Inflammatory macrophage treated with lipopolysaccharide for 4 hours (primary cell): ENCODE measurements at places on chromosomes 4 and X.

DNA sequence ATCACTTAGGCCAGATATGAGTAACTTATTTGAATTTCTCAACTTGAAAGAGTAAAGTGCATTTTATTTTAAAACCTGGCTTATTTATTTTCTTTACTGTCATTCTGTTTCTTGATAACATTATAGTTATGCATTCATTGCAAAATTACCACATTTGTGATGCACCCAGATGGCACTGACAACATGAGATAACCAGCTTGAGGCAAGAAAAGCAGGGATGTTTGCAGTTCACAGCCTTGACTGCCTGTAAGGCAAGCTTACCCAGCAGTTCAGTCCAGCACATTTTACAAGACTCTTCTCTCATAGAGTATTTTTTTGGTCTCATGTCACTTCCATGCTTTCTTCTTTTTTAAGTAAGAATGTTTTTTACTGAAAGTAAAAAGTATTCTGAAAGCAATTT lies 25.3 kb upstream of the EPGN start:
- no peak for DNase-seq

DNA sequence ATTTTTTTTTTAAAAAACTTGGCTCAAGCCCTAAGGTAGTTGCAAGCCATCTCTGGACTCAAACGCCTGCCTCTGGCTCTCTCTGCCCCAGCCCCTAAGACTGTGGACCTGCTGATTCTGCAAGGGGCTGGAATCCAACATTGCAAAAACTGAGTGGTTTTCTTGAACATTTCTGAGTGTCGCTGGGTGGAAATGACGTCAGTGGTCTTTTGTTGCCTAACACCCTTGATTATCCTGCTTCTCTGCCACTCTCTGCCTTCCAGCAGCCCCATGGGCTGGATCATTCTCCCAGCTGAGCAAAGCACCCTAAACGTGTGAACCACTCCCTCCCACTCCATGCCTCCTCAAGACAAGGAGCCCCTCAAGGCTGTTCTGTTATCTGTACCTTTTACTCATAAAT lies 16.6 kb downstream of the BST1 start:
- DNase-seq = peak; percentile 70

DNA sequence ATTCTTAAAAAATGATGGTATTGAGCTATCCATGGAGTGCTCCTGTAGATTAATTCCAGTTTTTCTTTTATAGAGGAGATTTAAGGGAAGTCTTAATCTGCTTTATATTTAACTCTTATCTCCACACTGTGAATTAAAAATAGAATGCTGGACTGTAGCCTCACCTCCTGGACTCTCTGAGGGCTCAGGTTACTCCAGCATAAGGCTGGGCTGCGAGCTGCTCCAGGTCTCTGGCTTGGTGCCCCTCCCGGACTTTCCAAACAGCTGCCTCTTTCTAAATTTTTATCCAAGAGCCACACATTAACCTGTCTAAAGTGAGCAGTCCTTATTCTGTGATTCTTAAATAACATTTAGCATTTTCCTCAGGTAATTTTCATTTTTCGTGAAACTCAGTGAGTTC lies 218.7 kb upstream of the JADE1 start:
- DNase-seq = no peak

DNA sequence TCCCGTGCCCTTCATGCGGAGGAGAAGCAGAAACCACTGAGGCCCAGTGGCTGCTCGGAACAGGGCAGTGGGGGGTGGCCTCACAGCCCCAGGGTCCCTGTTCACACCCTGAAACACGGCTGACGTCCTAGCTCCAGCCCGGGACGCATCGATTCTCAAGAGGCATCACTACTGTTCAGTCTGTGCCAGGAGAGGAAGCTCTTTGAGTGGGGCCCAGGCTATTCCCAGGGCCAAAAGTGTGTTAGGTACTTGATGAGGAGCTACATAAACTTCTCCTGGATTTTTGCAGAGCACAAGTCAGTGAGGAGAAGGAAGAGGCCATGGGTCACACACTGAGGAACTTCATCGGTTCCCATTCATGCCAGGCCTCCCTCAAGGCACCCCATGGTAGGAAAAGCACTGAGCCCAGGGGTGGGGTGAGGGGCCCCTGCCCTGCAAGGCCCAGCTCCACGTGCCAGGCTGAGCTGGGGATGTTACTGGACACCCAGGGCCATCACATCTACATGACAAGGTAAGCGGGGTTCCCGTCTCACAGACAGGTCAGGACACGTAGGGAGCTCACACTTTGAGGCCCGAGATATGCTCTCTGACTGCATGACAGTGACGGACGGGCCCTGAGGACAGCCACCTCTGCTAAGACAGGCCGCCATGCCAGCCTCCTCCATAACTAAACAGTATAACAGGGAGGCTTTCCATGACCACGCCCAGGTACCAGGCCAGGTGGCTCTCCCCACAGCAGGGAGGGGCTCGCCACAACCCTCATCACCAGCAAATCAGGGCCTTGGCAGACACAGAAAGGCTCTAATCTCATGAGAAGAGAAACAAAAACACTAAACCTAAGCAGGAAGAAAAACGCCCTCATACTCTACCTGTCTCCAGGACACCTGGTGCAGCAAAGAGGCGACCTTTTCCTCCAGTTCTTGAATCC lies 12.4 kb downstream of the TNIP2 start:
- no peak for DNase-seq

DNA sequence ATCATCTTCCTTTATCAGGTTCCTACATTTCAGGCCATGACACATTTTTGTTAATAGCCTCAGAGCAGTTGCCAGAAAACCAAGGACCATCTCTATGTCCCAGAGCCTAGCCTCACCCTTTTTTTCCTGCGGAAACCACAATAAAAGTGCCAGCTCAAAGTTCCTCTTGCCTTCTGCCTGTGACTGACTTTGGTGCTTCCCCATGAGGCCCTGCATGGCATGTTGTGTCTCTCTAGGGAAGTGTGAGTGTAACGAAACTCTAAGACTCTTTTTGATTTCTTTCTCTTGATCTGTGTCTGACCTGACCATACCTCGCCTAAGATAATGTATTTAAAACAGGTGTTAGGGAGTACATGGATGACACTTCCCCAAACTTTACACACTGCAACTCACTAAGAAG lies 642.3 kb upstream of the BOD1L1 start:
- peak; percentile 71 for DNase-seq

GRCh38 chrX:124441971-124442590 lies 95.7 kb downstream of the SH2D1A start:
- no peak for DNase-seq

DNA sequence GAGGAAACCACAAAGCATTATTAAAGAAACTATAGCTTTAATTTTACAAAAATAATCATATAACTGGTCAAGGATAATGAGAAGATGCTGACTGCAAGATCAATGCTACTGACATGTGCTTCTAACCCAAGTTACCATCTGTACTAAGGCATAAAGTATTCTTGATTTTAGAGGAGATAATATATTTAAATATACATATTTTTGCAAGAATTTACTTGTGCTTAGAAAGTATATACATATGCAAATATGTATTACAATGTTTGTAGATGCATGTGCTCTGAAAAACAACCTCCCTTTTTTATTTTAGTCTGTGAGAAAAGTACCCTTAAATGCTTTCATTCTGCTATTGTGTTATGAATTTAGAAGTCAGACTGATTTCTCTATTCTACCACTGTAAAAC lies 740.7 kb upstream of the SLIT2 start:
- DNase-seq = no peak

DNA sequence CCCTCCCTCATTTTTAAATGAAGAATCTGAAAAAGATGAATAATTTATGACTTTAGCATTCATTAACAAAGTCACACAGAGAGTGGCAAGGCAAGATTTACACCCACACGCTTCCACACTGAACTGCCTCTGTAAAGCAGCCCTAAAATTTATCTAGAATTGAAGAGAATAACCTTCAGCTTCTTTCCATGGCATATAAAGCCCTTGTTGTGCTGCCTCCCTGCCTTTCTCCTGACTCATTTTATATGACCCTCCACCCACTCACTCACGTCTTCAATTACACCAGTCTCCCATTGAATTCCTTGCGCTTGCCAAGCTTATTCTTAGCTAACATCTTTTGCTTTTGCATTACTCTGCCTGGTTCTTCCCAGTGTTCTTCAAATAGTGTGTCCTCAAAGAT lies 2649.3 kb downstream of the PCDH7 start:
- no peak for DNase-seq

DNA sequence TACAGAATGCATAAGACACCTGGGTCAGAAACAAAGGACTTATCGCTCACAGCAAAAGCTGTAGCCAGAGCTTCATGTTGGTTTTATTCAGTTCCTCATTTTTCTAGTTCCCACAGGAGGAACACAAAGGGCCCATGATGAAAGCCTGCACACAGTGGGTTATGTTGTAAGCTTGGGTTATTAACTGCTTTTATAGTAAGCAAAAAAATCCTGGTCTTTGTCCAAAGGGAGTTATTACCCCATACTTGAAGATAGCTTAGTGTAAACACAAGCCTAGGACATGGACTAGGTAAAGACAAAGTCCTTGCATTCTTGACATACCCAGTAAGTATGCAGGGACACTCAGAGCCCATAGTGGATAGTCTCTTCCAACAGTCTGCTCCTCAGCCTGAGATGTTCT lies 11.7 kb downstream of the BBS12 start:
- DNase-seq = peak; percentile 93

DNA sequence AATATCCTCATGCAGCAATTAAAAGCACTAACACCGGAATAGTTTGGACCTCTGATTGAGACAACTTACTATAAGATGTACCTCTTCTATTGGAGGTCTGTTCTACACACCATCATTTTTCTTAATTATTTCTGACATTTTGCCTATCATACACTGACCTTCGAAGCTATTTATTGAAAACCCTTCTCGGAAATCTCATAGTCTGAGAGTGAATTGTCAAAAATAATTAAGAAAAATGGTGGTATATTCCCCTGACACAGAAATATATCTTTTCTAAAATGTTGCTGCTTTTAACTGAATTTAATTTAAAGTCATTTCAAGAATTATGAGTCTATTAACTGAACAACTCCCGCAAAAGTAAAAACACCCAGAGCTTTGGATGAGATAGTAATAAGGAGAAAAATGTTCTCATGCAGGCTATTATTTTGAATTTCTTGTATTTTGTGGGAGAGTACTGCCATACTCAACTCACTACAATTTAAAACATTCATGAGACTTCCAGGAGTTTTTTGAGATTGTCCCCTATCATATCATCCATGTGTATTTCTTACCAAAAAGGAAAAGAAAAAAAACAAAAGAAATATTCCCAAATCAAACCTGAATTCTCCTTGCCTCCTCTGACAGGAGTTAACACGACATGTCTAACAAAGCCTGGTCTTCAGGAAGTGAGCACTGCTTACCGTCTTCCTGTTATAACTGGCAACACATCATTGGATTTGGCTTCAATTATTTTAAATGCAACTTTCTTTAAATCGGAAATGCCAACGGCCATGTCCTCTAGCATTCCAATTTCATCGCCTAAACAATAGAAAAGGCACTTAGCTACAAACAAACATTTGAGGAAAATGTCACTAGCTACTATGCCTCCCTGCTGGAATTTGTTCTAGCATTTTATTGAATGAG lies 485.3 kb downstream of the IL15 start:
- no peak for DNase-seq

GRCh38 chr4:167688660-167689142 lies 403.6 kb upstream of the ANXA10 start:
- no peak for DNase-seq

- DNase-seq = no peak
These were observed 30.7 kb upstream of the KLHL8 start for GRCh38 chr4:87251106-87251505.

DNA sequence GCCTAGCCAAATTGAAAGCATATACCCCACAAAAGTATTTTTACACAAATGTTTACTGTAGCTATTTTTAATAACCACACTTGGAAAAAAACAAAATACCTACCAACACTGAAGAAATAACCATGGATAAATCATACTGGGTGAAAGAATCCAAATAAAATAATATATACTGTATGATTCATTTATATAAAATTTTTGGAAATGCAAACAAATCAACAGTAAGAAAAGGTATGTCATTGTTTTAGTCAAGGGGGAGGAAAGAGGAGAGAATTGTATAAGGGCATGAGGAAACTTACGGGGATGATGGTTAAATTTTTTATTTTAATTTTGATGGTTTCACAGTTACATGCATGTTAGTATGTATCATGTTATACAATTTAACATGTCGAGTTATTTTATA lies 557.8 kb downstream of the TECRL start:
- DNase-seq = no peak

DNA sequence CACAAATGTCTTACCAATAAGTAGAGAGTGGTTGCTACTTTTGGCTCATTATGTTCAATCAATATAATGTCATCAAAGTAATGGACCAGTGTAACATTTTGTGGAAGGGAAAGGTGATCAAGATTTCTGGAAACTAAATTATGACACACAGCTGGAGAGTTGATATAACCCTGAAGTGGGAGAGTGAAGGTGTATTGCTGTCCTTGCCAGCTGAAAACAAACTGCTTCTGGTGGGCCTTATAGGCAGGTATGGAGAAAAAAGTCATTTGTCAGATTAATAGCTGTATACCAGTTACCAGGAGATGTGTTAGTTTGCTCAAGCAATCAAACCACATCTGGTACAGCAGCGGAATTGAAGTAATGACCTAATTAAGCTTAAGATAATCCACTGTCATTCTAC lies 17.3 kb upstream of the GUCY1B1 start:
- no peak for DNase-seq

- DNase-seq = no peak
These were observed 61.9 kb downstream of the ASB9 start for GRCh38 chrX:15207994-15208393.

GRCh38 chr4:111959222-111959621 lies 186.0 kb upstream of the FAM241A start:
- peak; percentile 84 for DNase-seq

- no peak for DNase-seq
These were observed 54.2 kb downstream of the RPS3A start for GRCh38 chr4:151153585-151153984.
